ACHN (cell line): ENCODE measurements at places on chromosomes 6 and 20.

GRCh38 chr20:34215711-34216381 is 25.4 kb upstream of the ASIP start:
- peak; percentile 72 for DNase-seq

GRCh38 chr6:20853828-20854227 is 319.6 kb downstream of the CDKAL1 start:
- no peak for DNase-seq

GRCh38 chr6:168193816-168194721 is 115.1 kb upstream of the FRMD1 start:
- peak; percentile 25 for DNase-seq

DNA sequence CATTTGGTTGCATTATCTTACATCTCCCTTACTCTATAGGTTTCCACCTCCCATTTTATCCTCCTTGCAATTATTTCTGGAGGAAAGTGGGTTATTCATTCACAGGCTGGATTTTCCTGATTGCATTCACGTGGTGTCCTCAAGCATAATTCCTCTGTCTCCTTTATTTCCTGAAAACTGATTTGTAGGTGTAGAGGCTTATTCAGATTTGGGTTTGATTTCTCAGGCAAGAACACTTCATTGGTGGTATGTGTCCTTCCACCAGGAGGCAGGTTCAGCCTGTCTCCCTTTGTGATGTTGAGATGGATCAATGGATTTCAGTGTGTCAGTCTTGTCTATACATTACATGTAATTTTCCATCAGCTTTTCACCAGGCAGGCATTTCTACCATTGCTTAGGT is 17.3 kb downstream of the DNPH1 start:
- DNase-seq = peak; percentile 8

DNA sequence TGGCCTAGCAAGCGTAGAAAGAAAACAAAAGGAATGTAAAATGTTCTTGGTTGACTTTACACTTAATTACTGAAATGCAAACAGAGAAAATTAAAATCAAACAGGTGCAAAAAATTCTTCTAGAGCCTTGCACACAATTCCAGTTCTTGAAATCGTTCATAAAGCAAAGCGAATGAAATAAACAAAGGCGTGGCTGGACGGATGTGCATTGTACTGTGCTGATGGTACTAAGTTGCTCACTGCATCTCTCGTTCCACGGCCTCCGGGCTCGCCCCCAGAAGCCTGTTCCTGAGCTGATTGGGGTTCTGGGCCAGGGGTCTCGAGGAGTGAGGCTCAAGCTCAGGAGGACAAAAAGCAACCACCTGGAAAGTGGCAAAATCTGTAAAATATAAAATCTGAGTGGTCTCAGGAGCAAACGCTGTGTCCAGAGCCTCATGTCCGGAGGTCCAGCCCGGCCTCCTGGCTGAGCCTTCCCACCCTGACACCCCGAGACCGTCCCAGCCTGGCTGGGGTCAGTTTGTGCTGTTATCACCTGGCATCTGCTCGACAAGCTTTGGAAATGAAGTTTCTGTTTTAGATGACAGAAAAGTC is 71.3 kb downstream of the TTLL2 start:
- DNase-seq = no peak

DNA sequence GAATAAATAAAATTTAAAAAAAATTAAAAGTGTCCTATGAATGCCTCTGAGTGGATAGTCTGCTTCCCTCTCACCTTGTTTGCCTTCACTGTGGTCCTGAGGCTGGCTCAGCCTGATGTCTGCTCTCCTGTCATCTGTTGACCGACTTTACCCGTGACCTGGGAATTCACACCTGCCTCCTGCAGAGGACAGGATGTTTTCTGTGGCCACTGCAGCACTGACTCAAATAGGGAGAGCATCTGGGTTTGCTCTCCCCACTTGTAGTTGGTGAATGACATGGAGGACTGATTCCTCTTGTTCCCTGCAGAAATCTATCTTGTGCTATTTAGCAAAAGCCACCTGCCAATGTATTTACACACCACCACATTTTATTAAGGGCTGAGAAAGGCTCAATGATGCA is 52.4 kb upstream of the ERVFRD-1 start:
- DNase-seq = no peak

GRCh38 chr20:5751856-5752255 is 1.7 kb downstream of the SHLD1 start:
- DNase-seq = no peak
